Lung microvascular endothelial cell (primary cell): ENCODE measurements at places on chromosomes 1 and 21. TPM values are rescaled to one million over a fixed set of nuclear protein-coding genes. Genes with fewer than 3 reads are reported as not detected.

Gene PIGP
- 2.4 and 3.0 TPM in 2 replicates for total RNA-seq

Gene IL10
- total RNA-seq: not detected in 2 replicates

- peak; percentile 52 for DNase-seq
Observed at GRCh38 chr1:43760745-43761317, 53.5 kb downstream of the ST3GAL3 start.

DNA sequence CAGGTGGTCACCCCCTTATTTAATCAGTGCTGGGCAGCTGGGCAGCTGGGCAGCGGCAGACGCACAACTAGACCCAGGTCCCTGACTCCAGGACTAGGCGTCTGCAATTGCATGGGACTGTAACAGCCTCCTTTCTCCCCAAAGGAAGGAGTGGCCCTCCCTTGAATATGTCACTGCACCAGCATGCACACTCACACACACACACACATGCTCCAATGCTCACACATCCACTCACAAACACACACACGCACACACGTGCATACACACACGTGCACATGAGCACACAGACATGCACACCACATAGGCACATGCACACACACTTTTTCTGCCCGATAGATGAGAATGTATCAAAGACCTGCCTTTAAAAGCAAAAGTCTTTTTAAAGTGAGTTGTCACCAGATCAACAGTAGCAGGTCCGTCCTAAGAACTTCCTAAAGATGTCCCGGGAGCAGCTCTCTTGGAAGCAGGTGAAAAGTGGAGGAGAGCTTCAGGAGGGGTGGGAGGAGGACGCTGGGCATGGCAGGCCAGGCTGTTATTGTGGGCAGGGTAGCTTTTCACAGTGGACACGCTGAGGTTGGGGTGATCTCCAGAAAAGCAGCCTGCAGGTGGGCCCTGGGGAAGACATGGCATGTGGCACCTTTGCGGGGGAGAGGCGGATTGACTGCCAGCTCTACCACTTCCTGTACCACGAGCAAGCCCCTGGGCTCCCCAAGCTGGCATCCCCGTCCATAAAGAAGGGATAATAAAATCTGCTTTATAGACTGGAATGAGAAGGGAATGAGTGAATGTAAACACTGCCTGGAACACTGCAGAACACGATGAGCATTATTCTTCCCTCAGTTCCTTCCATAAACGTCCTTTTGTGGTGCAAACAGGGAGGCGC is 1.7 kb downstream of the PDE9A start:
- DNase-seq: no peak

- DNase-seq: no peak
Observed at GRCh38 chr1:88350648-88351047, 333.4 kb upstream of the PKN2 start.

GRCh38 chr1:168653567-168653966 is 75.4 kb downstream of the DPT start:
- no peak for DNase-seq

- DNase-seq: no peak
Observed at GRCh38 chr1:204532832-204533231, 16.6 kb downstream of the MDM4 start.

DNA sequence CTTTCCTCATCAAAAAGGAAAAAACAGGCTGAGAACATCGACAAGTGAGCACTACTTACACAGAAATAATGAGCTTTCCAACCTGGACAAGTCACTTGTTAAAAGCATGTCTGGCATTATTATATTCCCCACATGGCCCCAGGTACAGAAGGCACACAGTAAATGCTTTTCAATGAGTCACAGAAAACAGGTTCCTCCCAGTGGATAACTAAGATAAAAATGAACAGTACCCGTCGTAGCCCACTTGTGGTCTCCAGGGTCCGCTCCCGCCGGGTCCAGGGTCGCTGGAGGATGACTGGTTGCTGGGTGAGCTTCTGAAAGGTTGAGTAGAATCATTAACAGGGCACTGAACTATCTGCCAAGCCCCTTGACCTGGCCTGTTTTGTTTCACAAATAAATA is 186.6 kb downstream of the SIPA1L2 start:
- no peak for DNase-seq

GRCh38 chr1:83799594-83799993 is 199.3 kb downstream of the TTLL7 start:
- no peak for DNase-seq

- DNase-seq: no peak
Observed at GRCh38 chr1:212366901-212367300, 47.8 kb downstream of the PACC1 start.

DNA sequence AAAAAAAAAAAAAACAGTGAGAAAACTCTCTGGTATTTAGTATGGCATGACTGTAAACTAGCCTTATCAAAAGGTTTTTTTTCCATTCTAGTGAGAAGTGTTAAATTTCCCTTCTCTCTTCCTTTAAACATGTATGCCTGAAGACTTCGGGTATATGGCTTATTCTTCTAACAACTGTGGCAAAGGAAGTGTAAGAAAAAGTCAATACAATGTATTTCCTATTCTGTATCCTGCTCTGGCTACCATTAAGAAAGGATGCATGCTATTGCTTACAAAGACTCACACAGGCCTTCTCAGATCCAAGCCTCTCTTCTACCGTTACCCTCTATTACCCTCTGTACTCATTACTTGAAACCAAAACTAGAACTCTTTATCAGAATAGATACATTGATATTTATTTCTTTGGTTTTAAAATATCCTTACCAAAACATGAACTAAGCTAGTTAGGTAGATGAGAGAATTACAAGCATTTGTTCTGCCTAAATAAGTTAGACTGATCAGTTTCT is 8.4 kb downstream of the CEPT1 start:
- peak; percentile 28 for DNase-seq

DNA sequence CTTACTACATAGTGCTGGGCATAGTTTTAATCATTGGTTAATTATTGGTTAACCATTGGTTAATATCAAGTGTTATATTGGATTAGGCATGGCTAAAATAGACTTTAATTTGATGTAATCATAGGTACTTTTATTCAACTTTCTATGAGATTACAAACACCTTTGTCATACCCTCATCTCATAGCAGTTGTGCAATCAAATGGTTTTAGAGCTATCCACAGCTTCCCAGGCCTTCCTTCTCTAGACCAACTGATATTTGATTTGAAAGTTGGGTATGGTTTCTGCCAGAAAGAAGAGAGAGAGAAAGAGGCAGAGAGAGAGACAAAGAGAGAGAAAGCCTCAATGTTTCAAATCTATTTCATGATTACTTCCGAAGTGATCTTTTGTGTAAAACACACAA is 9.6 kb upstream of the RGS1 start:
- no peak for DNase-seq

GRCh38 chr1:63622849-63623566 is 29.8 kb downstream of the PGM1 start:
- DNase-seq: no peak

- DNase-seq: no peak
Observed at GRCh38 chr1:119227456-119227855, 87.0 kb upstream of the WARS2 start.

GRCh38 chr21:30620522-30620921 is at the start of gene KRTAP20-4:
KRTAP20-4 (plus strand) TSS chr21:30620627.
- no peak for DNase-seq

- peak; percentile 90 for DNase-seq
Observed at GRCh38 chr1:79193211-79194079, 186.9 kb upstream of the ADGRL4 start.

DNA sequence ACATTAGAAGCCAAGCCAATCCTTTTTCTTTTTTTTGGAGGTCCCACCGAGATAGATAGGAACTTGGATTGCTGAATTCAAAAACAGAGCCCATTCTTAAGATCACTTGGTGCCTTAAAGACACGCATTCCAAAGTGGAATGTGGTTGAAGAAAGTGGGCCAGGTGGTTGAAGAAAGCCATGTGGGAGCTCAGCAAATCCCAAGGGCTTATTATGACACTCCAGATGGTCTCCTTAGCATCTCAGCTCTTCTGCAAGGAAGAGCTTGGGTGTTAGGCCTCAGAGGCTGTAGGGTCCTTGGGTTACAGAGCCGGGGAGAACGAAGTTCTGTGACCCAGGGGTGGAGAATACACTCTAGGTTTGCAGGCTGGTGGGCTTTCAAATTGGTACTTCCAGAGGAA is 13.5 kb downstream of the TOR3A start:
- no peak for DNase-seq

DNA sequence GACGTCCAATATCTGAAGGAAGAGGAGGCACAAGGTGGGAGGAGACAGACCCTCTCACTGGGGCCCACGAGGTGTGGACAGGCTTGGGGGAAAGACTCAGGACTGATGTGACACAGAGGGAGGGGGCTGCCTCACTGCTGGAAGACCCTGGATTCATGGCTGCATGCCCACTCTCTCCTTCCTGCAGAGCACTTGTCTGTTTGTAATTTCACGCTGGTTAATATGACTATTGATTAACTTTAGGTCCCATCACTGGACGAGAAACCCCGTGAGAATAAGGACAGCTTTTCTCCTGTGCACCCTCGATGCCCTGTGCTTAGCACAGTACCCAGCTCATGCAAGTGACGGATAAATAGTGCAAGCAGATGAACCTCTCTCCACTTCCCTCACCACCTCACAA is 35.1 kb downstream of the CACNA1S start:
- DNase-seq: no peak

DNA sequence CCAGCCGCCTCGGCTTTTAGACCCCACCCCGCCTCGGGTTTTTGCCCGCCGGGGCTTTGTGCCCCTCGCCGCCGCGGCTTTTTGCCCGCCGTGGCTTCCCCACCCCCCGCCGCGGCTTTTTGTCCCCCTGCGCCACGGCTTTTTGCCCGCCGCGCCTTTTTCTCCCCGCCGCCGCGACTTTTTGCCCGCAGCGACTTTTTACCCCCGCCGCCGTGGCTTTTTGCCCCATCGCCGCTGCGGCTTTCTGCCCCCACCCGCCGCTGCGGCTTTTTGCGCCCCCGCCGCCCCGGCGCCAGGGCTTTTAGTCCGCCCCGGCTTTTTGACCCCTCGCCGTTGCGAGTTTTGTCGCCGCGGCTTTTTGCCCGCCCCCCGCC is 474.4 kb downstream of the FAM72C start:
- no peak for DNase-seq

DNA sequence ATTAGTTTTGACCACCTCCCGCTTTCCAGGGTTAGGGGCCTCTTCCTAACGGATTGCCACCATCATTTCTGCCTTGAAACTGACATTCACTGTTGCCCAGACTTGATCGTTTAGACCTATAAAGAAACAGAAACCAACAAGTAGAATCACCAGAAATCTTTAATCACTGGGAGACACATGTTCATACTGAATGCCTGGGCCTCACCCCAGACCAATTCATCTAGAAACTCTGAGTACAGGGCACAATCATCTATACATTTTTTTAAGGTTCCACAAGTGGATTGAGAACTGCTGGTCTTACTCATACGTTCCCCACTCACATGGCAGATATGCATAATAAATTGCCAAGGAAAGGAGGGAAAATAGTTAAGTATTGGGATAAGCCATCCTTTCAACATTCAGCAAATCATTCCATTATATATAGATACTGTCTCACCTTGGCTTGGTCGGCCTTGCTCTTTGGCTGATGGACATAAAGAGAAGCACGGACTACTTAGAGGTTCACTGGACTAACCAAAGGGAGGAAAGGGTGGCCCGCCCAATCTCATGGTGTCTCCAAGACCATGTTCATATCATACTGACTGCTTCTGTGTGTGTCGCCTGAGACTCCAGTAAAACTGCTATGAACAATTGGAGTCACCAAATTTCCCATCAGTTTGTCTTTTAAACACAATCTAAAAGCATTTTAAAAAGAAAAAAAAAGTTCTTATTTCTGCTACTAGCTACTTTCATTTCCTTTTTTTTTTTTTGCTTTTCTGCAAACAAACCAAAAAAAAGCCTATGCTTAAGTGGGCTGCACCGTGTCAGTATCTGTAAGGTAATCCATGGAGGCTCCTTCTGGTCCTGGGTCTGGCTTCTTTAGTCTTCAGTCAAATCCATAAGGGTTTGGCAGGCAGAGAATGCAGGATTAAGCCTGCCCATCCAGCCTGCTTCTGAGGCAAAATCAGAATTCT is 9.4 kb upstream of the TARBP1 start:
- no peak for DNase-seq

- no peak for DNase-seq
Observed at GRCh38 chr1:107467286-107467685, 326.4 kb downstream of the NTNG1 start.
